ENCODE measurements at places on chromosomes 3 and 15.
A peak's percentile ranks its signal among the peaks of the same experiment; 100 is the strongest.

DNA sequence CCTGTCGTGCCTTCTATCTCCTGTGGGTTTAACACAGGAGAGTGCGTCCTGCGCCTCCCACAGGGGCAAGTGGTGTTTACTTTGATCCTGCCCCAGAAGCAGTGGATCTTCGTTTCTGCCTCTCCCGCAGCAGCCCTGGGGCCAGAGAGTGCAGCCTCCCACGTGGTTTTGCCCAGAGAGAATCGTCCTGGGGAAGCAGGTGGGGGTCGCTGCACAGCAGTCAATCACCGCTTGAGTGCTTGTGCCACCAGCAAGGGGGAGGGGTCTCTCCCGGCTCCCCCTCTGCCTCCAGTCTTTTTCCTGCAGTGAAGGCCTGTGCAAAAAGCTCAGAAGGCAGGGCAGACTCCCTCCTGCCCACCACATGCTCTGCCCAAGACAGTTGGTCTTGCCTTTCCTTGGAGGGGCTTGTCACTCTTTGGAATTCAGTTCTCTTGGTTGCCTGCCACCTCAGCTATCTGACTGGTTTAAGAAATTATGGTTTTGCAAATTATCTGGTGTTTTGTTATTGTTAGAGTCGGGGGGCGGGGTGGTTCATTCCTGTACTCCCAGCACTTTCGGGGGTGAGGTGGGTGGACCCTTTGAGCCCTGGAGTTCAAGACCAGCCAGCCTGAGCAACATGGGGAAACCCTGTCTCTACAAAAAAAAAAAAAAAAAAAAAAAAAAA lies 26.9 kb downstream of the STOML1 start:
- DNase-seq: no peak

DNA sequence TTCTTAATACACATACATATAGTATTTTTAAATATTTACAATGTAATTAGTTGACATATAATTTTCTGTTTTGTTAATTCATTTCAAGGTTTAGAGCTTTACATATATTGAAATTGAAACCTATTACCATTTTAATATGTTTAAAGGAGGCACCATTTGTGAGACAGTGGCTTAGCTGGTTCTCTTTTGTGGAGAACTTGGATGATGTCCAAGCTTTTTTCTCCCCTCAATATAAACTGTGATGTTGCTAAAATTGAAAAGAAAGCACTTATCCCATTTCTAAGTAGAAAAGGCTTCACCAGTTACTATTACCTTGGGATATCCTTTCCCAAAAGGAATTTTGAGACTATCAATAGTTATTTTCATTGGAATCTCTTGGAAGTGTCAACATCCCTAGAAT lies 707.2 kb downstream of the NTRK3 start:
- DNase-seq: no peak

- no peak for DNase-seq
These were observed 3.5 kb upstream of the PAK6 start for GRCh38 chr15:40235201-40235885.

GRCh38 chr3:143121241-143122088 lies 1.9 kb downstream of the CHST2 start:
- no peak for DNase-seq

DNA sequence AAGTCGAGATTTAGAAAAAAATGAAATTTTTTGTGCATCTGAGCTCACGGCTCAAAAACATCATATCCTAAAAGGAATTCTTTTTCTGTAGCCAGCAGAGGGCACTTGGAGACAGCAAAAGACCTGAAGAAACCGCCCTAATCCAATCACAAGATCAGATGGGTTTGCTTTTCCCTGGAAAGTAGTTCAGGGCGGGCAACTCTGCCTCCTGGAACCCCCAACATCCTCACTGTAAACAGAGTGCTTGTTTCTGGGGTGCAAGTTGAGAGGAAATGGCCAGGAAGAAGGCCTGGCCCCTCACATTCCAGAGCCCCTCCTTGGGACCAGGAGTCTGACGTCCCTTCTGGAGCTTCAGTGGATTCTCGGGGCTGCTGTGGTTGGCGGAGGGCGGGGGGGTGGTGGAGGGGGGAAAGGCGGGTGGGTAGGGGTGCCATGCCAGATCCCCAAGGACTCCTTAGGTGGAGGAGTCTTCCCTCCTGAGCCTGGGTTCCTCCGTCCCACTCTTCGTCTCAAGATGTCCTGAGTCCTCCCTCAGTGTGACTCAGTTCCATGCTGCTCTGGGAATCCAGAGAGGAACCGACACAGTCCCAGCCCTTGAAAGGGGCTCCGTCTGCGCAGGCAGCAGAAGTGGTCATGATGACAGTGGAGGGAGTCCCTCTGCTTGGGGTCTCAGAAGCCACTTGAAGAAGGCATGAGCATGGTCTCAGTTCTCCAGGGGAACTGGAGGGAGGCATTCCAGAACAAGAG lies 35.9 kb downstream of the CCK start:
- DNase-seq: peak; percentile 20

DNA sequence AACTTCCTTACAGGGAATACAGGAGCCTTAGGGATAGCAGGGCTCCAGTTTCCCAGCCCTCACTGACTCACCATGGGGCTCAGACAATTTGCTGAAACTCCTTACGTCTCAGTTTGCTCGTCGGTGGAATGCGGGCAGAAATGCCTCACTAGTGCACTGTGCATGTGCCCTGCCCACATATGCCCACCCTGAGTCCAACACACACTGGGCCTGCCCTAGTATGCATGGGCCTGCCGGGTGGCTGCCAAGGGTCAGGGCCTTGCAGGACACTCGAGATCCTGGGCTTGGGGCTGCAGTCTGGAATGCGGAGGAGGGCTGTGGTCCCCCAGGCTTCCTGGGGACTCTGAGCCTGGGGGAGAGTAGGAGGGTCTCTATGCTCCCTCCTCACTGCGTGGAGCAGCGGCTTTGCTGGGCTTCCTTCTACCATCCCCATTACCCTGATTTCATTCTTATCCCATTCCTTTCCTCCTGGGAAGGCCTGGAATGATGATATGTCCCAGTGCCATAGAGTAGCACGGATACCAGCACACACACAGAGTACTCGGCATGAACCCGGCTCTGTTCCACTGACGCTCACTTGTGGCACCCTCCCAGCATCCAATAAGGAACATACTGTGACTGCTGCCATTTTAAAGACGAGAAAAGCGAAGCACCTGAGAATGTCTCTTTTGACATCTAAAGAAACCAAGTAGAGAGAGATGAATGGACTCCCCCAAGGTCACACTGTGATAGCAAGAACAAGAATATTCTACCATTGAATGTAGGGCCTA lies 124.2 kb downstream of the ASB7 start:
- DNase-seq: no peak

DNA sequence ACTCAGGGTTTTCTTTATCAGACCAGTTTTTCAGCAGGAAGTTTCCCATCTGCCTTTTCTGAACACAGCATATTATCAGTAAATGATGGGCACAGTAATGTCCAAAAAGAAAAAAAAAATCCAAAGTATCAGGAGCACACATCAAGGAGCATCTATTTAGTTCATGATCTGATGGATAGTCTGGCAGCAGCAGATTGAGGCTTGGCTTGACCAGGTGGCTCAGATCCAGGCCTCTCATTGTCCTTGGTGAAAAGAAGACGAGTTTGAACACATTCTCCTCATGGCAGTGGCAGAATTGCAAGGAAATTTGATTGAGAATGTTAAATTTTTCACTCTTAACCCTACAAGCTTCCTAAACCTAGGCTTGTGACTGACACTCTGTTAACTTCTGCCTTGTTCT lies 192.9 kb downstream of the OXSM start:
- DNase-seq: no peak

GRCh38 chr15:44482090-44482489 lies 54.7 kb downstream of the CTDSPL2 start:
- no peak for DNase-seq

DNA sequence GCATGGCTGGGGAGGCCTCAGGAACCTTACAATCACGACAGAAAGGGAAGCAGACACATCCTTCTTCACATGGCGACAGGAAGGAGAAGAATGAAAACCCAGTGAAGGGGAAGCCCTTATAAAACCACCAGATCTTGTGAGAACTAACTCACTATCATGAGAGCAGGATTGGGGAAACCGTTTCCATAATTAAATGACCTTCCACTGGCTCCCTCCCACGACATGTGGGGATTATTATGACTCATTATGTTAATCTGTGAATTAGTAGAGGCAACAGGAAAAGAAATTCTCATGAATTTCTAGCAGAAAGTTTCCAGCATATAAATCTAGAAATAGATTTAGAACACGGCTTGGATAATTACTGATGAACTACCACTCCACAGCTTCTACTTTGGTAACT lies 937.3 kb downstream of the ROBO1 start:
- no peak for DNase-seq

DNA sequence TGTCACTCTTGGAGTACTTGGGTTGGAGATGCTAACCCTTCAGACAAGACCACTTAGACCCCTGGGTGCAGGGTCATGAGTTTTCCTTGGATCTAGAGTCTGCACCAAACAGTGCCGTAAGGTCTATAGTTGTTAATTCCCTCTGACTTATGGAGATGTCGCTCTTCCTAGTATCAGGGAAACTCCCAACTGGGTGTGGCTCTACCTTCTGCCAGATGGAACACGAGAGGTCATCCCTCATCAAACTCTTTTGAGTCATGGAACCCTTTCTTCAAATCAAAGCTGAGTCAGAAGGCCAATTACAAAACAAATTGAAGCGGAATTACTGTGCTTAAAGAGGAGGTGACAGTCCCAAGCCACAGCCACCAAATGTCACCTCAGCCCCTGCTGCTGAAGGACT lies 514.9 kb upstream of the PROK2 start:
- no peak for DNase-seq

DNA sequence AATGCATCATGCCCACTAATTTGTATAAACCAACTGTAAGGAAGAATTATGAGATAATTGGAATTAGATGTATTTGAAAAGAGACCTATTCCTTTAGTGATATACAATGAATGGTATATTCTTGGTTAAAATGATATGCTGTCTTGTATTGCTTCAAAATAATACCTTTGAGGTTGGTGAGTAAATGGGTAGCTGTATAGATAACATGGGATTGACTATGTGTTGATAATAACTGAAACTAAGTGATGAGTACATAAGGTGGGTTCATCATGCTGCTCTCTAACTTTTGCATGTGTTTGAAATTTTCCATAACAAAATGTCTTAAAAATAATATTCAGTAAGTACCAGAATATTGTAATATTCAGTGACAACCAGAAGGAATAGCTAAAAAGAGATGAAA lies 272.6 kb upstream of the ZPLD1 start:
- DNase-seq: no peak

DNA sequence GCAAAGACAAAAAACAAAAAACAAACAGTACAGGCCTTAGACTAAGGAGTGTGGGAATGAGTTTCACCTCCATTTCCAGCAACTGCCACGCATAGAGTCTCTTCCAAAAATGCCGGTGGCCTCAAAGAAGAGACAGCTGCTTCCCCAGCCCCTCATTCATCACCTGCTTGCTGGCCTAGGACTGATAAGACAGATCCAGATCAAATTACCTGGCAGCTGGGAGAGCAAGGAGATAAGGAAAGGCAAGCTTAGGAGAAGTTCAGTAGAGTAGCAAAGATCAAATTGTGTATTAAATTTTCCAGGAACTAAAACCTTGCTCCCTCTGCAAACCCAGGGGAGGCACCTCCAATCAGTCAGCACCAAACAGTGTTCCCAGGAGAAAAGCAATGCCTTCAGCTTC lies 325.8 kb upstream of the CTNNB1 start:
- no peak for DNase-seq

GRCh38 chr3:132595014-132595413 lies 2.1 kb upstream of the ACKR4 start:
- DNase-seq: no peak

DNA sequence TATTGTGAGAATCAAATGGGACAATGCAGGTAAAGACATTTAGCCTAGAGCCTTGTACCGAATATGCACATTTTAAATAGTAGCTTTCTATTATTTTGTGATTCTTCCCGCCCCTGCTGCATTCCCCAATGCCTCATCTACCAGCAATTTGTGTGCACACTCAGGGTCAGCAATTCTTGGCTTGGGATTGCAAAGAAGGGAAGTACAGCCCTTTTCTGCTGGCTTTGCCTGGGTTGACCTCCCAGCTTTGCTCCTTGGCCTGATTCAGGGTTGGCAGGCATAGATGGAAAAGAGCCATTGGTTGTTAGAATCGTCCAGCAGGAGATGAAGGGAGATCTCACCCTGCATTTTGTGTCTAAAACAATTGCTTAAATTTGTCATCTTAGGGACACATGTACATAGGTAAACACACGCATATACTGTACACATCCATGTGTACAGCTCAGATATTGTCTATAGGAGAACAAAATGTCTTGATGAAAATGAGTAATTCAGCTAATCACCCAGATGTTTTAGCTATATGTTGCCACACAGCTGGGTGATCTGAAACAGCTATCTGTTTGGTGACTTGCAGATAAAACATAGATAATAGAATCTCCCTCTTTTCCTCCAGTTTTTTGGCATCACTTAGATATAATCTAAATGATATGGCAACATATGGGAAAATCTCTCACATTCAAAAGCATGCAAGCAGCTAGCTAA lies 340.9 kb upstream of the TBL1XR1 start:
- DNase-seq: no peak

DNA sequence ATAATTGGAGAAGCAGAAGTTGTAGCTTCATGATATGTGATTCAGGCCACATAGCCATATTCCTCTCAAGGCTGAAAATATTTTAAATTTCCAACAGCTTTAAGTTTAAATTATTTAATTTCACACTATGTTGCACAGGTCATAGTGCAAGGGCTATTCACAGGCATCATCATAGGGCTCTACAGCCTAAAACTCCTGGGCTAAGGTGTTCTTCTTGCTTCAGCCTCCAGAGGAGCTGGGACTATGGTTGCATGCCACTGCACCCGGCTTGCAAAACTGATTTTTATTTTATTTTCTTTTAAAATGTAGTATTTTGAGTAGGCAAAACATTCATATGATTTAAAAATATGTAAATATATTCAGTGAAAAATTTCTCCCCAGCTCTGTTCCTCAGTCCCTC lies 6.0 kb upstream of the CEP97 start:
- DNase-seq: no peak

- no peak for DNase-seq
These were observed 363.3 kb downstream of the ULK4 start for GRCh38 chr3:41598402-41599126.

- no peak for DNase-seq
These were observed 20.0 kb upstream of the ZNF148 start for GRCh38 chr3:125395091-125395490.

GRCh38 chr3:129602730-129603560 lies 3.5 kb downstream of the PLXND1 start:
- DNase-seq: peak; percentile 85

DNA sequence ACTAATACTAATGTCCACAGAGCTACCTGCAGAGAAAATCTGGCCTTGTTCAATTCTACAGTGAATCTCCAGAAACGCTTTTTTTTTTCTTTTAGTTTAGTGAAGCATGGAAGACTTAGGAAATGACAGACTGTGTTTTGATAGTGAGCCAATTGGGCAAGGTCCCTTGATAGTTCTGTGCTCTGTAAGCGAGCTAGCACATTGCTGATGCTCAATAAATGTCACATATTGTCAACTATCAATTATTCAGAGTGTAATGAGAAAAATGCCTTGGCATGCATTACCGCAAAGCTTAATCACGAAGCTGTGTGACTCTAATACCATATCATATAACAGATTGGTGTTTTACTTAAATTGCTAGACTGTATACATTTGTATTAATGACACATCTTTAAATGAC lies 5.2 kb upstream of the C3orf85 start:
- DNase-seq: no peak

- peak; percentile 24 for DNase-seq
These were observed 398.6 kb upstream of the WNT5A start for GRCh38 chr3:55885721-55886120.

All from AG09319 (cell line).